Stimulated activated naive CD8-positive, alpha-beta T cell treated with anti-CD3 and anti-CD28 coated beads, Interleukin-15, amount 100 ng/mL, for 72 hours (primary cell): ENCODE measurements at places on chromosomes 13 and 19.
A peak's percentile ranks its signal among the peaks of the same experiment; 100 is the strongest.

- DNase-seq = no peak
Measured at GRCh38 chr13:75139291-75139690, 342.7 kb downstream of the TBC1D4 start.

DNA sequence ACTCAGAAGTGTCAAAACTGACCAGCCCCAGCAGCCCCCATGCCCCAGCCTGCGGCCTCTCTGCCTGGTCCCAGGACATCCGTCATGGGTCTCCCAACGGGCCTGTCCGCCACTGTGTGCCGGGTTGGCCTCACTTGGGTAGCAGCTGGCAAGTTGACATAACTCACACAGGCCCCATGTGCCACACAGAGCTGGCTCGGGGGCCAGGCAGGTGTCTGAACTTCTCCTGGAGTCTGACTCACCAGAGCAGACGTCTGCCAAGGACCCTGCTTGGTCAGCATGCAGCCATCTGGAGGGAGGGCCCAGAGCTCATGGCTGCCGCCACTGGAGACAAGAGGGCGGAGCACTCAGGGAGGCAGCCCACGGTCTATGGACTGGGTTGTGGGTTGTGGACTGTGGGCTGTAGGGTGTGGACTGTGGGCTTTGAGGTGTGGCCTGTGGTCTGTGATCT lies 32.0 kb upstream of the TMEM255B start:
- DNase-seq = no peak

GRCh38 chr13:103356226-103356864 lies 290.1 kb upstream of the SLC10A2 start:
- no peak for DNase-seq

DNA sequence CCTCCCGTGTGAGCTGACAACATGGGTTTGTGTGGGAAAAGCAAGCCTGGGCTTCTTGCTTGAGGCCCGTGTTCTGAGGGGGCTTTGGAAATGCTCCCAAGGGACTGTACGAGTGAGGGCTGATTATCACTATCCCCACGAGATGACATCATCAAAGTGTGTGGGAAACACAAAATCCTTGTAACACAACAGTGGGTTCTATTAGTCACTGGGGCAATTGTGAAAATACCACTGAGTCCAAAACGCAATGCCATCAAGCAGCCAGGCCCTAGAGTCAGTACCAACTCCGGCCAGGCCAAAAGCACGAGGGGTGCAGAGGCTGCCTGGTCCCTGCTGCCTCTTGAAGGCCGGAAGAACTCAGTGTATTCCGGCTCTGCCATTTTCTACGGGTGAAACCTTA lies 29.6 kb downstream of the CAPS start:
- DNase-seq = no peak

GRCh38 chr13:94822356-94822755 lies 110.0 kb upstream of the SOX21 start:
- DNase-seq = no peak

DNA sequence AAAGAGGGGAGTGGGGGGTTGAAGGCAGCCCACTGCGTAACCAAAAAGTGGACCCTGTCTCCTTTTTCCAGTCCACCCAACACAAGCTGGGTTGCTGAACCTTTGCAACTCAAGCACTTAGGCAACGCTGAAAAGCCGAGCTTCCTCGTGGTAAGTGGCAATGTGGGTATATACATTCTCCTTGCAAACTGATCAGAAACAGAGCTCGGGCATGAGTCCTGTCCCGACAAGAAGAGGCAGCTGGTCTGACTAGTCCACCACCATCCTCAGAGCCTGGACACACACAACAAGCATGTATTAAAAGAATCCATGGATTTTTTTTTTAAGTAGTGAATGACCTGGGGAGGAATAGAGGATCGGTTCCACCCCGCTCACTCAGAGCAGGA lies 240.6 kb upstream of the ZNF507 start:
- DNase-seq = no peak

GRCh38 chr13:60351855-60352615 lies 45.0 kb upstream of the TDRD3 start:
- no peak for DNase-seq

DNA sequence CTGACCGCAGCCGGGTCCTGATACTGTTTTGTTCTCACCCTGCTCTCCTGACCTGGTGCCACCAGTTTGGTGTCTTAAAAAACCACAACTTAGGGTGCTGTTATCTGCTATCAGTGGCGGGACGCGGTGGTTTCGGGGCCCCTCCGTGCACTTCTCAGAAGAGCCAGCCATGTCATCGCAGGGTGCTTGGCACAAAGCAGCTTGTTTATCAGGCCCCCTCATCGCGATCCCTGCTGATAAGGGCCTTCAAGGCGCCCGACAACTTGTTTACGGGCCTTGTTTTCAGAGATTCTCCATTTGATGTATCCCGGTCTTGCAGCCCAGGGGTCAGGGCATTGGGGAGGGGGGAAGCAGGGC lies 58.1 kb upstream of the KLF2 start:
- DNase-seq = peak; percentile 49

GRCh38 chr19:13909430-13909829 lies 3.4 kb downstream of the CC2D1A start:
- DNase-seq = no peak
